ENCODE measurements at places on chromosomes 12 and 14.

- no peak for DNase-seq
Measured at GRCh38 chr12:14810953-14811483, 3.0 kb downstream of the SMCO3 start.

GRCh38 chr12:27425306-27425705 is 21.2 kb upstream of the SMCO2 start:
- DNase-seq: no peak

DNA sequence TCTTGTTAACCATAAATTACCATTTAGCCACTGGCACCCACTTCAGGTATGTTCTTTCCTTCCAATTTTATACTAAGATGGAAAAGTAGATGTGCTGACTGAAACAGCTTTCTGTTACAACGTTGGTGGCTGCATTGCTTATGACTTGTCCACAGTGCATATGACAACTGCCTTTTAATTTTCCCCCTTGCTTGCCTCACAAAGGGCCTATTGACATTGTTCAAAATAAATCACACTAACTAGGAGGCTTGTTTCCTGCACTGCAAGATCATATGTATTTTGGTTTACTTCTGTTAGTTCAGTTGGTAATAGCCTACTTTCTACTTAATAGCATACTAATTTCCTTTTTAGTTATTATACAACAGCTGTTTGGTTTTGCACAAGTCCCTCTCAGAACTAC is 55.4 kb downstream of the SCAF11 start:
- DNase-seq: no peak

DNA sequence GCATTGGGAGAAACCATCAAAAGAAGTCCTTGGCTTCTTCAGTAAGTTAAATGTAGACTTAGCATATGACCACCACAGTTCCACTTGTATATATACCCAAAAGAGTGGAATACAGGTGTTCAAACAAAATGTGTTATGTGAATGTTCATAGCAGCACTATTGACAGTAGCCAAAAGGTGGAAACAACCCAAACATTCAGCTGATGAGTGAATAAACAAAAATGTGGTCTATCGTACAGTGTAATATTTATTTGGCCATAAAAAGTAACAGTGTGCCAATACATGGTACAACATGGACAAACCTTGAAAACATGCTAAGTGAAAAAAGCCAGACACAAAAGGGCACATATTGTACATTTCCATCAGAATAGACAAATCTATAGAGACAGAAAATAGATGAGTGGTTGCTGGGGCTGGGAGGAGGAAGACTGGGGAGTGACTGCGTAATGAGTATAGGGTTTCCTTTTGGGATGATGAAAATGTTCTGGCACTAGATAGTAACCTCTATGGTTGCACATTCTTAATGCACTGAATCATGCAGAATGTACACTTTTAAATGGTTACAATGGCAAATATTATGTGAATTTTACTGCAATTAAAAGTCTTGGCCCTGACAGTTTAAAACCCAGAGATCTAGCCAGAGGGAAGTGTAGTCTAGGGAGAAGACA is 5.5 kb downstream of the ERP29 start:
- no peak for DNase-seq

DNA sequence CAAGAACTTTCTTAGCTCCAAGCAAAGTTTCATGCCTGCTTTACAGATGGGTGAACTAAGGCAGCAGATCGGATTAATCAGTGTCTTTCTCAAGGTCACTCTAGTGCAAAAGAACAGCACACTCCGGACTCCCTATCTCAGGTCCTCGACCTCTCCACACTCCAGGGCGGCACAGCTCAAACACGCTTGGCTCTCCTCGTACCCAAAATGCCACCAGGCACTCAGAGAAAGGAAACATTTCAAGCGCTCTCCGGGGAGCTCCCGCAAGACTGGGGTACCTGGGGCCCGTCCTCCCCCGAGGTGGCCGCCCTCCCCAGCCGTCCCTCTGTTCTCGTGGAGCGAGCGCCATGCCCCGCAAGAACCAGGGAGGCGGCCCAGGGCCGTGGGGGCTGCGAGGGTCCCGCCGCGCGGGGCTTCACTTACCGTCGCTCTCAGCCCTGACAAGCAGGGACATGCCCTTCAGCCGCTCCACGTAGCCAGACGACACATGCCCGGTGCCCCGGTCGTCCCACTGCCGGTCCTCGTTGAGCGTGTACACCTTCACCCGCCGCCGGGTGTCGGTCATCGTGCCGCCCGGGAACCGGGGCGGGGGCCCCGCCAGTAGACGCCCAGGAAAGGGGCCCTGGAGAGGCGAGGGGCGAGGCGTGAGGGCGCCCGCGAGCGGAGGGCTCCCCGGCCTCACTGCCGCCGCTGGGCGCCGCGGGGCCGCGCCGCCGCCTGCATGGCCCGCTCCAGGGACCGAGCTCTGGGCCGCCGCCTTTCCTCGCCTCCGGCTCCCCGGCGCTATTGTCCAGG is 830 bp downstream of the PPP4R3A start:
- peak; percentile 70 for DNase-seq

- DNase-seq: no peak
Measured at GRCh38 chr12:9805883-9806282, 21.4 kb upstream of the KLRF1 start.

- DNase-seq: no peak
Measured at GRCh38 chr12:29734734-29735133, 49.0 kb downstream of the TMTC1 start.

GRCh38 chr14:77323571-77323970 is 2.7 kb downstream of the GSTZ1 start:
- no peak for DNase-seq

GRCh38 chr14:64604881-64605280 is 55.1 kb downstream of the PPP1R36 start:
- no peak for DNase-seq

DNA sequence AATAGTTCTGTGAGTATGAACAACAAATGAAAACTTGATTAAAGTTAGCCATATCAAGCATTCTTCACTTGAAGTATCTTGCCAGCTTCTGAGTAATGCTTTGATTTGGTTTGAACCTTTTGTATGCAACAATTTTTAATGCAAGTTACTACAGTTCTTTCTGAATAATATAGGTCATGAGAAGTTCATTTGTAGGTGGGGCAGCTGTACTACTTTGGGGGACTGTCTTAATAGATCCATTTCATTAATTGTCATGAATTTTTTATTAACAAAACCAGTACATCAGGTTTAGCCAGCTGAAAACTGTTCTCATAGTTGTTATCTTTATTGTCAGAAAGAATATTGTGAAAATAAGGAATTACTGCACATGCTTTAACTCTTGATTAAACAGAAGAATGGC is 142.7 kb downstream of the FOXA1 start:
- no peak for DNase-seq

GRCh38 chr12:51904951-51905470 is 2.3 kb upstream of the ACVRL1 start:
- DNase-seq: peak; percentile 1

- no peak for DNase-seq
Measured at GRCh38 chr14:29352706-29353080, 575.0 kb downstream of the PRKD1 start.

DNA sequence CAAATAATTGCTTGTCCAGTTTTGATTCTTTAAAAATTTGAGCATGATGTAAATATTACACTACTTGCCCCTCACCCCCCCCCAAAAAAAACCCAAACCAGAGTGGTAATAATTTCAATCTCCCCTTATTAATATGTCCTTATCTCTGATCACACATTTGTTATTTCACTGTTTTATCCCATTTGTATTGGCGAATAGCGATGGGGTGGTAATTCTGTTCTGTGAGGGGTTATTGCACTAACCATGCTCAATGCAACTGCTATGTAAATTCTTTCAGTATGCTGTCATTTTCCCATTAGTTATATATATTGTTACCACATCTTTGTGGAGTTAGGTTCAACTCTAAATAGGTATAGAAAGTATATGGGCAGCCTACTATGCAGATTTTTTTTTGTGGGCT is 1.1 kb downstream of the RIMKLB start:
- no peak for DNase-seq

- no peak for DNase-seq
Measured at GRCh38 chr12:114274131-114274530, 131.8 kb downstream of the TBX5 start.

DNA sequence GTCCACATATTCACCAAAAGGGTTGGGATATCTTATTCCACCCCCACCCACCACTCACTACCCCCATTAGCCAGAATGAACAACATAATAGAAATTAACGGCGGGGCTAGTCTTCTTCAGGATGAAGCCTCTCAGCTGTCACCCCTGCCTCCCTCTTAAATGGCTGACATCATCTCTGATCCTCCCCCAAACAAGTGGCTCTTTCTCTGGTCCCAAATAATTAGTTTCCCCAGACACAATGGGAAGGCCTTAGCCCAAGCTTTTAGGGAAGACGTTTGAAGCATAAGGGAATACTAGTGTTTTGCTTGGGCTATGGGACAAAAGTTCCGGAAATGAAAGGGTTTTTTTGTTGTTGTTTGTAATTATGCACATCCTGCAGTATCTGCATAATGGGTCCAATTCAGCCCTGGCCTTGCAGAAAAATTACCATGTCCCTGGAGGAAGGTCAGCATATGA is 13.8 kb downstream of the STON2 start:
- DNase-seq: no peak

DNA sequence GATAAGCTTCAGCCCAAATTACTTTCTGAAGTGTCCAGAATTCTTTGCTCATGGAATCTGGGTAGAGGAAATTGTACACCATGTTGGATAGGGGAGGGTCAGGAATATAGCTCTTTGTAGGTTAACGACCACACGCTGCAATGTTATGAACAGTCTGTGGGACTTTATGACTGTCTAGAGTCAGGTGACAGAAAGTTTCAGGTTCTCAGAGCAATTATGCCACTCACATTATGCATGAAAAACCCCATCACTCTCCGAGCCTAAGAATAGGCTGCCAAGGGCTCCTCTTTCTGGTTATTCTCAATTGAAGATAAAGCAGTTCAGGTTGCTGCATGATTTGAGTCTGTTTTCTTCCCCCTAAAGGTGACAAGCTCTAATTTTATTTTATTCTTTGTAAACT is 430.9 kb downstream of the ATP23 start:
- DNase-seq: no peak

DNA sequence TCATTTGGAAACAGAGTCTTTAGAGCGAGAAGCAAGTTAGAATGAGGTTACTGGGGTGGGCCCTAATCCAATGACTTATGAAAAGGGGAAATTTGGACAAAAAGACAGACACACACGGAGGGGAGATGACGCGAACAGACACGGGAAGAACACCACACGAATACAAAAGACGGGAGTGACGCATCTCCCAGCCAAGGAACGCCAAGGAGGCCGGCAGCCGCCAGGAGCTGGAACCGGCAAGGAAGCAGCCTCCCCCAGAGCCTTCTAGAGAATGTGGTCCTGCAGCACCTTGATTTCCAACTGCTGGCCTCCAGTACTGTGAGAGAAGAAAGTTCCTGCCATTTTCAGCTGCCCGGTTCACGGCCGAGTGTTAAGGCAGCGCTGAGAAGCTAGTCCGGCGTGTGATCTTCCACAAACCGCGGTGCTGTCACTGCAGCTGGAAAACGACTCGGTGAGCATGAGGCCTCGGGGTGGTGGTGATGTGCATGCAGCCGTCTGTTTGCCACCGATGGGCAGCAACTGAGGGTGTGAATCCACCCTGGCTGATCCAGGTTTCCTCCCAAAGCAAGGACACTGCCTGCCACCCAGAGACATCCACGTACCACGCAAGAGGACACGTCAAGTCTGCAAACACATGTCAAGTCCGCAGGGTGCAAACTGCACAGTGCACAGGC is 124.5 kb downstream of the NCOR2 start:
- no peak for DNase-seq

DNA sequence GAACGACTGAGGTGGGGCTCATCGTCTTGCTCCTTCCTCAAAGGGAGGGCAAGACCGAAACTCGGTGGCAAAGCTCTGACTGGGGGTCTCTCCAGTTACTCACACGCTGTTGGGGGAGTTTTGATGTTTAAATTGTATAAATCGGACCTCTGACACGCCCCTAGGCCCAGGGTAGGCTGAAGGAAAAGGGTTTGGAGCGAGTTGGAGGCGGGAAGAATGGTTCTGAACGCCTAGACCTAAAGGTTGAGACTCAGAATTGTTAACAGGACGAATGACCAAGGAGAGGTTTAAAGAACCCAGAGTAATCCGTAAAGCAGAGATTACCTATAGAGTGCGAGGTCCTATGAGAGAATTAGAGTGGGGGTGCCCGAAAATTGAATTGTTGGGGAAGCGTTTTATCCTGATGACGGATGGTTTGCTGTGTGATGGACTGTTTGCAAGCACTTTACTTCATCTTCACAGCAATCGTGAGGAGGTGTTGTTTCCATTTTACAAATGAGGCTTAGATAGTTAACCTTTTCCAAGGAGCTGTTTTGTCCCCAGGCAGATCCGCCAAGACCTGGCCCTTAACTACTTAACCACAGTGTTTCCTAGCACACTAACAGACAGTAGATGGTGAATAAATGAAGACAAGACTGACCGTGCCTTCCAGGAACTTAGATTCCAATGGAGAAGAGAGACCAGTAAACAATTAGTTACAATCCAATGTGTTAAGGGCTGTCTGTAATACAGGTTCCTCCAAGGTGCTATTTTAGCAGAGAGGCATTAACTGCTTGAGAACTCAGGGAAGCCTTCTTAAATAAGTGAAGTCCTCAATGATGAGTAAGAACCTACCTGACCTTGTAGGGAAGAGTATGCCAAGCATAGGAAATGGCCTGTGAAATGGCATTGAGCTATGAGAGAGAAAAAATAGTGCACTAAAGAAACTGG is 929 bp upstream of the UBE2N start:
- no peak for DNase-seq

- DNase-seq: no peak
Measured at GRCh38 chr14:47674148-47674542, 1.3 kb downstream of the MDGA2 start.

DNA sequence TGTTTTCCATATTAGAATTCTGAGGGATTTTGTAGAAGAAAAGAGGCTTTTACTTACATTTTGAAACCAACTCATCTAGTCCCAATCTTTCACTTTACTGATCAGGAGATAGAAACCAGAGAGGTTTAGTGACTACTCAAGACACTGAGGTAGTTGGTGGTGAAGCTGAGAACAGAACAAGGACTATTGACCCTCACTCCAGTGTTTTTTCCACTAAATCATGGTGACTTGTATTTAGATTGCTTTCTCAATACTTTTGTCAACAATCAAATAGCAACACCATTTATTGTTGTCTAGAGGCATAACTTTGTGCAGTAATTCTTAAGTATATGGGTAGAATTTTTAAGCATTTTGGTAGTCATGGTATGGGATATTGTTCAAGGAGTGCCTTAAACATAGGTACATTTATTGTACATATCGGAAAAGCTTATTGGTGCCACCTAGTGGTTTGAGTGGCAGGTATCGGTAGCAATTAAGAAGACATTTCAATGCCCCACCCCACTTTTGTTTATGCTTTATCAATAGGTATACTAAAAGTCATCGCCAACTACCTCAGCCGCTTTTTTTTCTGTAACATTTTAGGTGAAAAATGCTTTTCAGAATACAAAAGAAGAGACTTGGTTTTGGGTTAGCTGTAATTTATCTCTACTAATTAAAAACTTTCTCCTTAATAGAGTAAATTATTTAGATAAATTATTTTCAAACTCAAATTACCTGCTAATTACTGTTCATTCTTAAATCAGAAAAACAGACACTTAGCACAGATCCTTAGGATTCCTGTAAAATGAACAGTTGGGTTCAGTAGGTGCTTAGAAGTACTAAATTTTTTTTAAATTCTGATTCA is 47.3 kb upstream of the PAWR start:
- no peak for DNase-seq

GRCh38 chr12:14928931-14929330 is 9.4 kb downstream of the ERP27 start:
- DNase-seq: no peak

- no peak for DNase-seq
Measured at GRCh38 chr12:19288603-19289244, 150.6 kb upstream of the AEBP2 start.

Data from activated naive CD8-positive, alpha-beta T cell treated with anti-CD3 and anti-CD28 coated beads, Interleukin-2, amount 10 ng/mL, durations not matched to agents 7 days and 5 days (primary cell).